Naive thymus-derived CD8-positive, alpha-beta T cell (primary cell): ENCODE measurements at places on chromosomes 16 and 17. TPM values are rescaled to one million over a fixed set of nuclear protein-coding genes. Genes with fewer than 3 reads are reported as not detected.

GRCh38 chr17:12599186-12599920 lies 66.3 kb upstream of the MYOCD start:
- no peak overlapping the region for H3K27ac ChIP-seq
- H3K36me3 ChIP-seq: peaks cover 2% of the 10 kb centered on the region
- no peak for DNase-seq
- no peaks in the 10 kb centered on the region for H3K4me1 ChIP-seq

GRCh38 chr16:2150418-2151187 lies 2.2 kb downstream of the RAB26 start:
- DNase-seq: no peak
- H3K4me3 ChIP-seq: peak overlapping the region; percentile 65

Gene SLFN11
- total RNA-seq: 10.8 TPM

DNA sequence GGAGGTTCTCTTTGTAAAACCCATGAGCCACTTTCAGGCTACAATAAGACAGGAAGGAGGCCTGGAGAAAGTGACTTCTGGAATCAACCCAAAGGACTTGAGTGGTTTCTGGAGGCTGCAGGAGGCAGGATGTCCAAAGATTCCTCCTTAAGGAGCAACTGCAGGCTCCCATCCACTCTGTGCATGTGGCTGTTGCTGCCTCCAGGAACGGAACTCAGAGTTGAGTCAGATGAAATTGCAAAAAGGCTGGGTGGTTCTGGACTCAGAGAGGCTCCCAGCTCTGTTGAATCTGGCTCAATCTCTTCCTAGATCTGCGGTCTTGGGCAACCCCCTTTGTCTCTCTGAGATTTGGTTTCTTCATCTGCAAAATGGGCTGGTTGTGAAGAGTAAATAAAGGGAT lies 197.1 kb downstream of the SHISA9 start:
- DNase-seq: no peak
- H3K4me1 ChIP-seq: no peaks in the 10 kb centered on the region
- no peak overlapping the region for H3K27ac ChIP-seq
- peaks cover 3% of the 10 kb centered on the region for H3K36me3 ChIP-seq
- no peaks in the 10 kb centered on the region for H3K27me3 ChIP-seq

GRCh38 chr16:59540621-59541020 lies 806.5 kb upstream of the GOT2 start:
- no peak overlapping the region for H3K27ac ChIP-seq
- H3K36me3 ChIP-seq: no peaks in the 10 kb centered on the region
- no peaks in the 10 kb centered on the region for H3K4me1 ChIP-seq

GRCh38 chr17:36608794-36609497 lies 7.6 kb downstream of the MRM1 start:
- no peak for DNase-seq
- H3K36me3 ChIP-seq: peaks cover 18% of the 10 kb centered on the region

Gene TMC8
- total RNA-seq: 367 TPM

DNA sequence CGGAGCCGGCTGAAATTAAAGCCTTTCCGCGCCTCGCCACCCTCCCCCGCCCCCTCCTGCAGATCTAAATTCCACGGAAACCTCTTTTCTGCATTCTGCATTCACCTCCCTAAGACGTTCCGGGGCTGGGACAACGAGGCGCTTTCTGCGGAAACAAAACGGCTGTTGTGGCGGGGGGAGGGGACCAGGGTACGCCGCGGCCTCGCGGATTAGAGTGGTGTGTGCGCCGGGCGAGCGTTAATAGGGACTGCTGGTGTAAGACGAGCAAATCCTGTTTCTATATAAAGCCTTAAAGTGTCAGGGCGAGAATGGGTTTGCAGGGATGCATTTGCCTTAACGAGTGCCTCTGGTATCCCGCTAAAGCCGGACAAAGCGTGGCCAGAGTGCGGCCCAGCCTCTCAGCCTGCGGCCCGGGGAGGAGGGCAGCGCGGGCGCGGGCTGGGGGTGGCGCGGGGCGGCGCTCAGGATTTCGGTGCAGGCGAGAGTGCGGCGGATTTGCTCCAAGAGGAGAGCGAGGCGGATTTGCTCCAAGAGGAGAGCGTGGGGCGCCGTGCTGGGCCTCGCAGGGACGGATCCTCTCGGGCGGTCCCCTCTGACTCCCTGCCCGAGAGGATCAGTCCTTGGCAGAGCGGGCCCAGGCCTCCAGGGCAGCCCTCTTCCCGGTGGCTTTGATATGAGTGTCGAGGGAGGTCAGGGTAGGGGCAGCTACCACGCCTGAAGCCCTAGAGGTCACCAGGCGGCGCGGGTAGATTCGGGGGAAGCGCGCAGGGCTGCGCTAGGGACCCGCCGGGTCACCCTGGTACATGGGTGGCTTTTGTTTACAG lies 5.1 kb downstream of the BAHCC1 start:
- DNase-seq: no peak
- H3K4me3 ChIP-seq: peak overlapping the region; percentile 78
- no peak overlapping the region for H3K27ac ChIP-seq
- no peaks in the 10 kb centered on the region for H3K36me3 ChIP-seq
- H3K27me3 ChIP-seq: peaks cover 34% of the 10 kb centered on the region

Gene COX10
- total RNA-seq: 21.2 TPM

GRCh38 chr16:16109453-16110110 lies 113.7 kb downstream of the ABCC6 start:
- DNase-seq: no peak
- H3K27me3 ChIP-seq: no peaks in the 10 kb centered on the region
- H3K4me3 ChIP-seq: no peak overlapping the region
- H3K36me3 ChIP-seq: peaks cover 10% of the 10 kb centered on the region
- no peaks in the 10 kb centered on the region for H3K4me1 ChIP-seq
